ENCODE measurements at places on chromosomes 2 and 18.

DNA sequence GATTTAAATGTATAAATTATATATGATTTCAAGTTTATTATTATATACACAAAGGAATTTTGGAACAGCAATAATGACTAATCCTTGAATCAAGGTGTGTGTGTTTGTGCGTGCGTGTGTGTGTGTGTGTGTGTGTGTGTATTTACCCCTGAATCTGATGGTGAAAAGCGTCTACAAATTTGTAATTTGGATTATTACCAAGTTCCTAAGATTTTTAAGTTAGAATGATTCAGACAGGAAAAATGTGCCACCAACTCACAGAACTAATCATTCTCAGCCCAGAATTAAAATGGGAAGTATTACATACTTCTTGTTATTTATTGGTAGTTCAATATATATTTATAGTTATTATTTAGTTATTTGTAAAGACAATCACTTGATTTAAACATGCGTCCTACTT, 12.3 kb downstream of the CALCRL start:
- no peak for DNase-seq

- peak; percentile 57 for DNase-seq
Measured at GRCh38 chr2:86453836-86454235, 12.7 kb downstream of the KDM3A start.

- no peak for DNase-seq
Measured at GRCh38 chr2:179518830-179519229, 254.2 kb upstream of the SESTD1 start.

DNA sequence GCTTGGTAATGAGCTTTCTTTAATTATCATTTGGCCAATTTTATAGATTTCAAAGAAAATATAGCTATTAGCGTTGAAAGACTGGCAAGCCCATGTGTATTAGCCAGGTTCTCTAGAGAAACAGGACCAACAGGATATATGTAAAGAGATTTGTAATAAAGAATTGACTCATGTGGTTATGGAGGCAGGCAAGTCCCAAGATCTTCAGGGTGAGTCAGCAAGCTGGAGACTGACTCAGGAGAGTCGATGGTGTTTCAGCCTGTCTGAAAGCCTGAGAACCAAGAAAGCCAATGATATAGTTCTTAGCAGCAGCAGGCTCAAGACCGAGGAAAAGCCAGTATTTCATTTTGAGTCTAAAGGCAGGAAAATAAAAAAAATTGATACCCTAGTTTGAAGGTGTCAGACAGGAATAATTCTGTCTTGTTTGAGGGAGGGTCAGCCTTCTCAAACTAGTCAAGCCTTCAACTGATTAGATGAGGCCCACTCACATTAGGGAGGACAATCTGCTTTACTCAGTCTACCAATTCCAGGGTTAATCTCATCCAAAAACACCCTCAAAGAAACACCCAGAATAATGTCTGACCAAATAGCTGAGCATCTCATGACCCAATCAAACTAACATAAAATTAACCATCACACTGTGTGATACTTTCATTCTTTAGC, 78.3 kb upstream of the CRIM1 start:
- no peak for DNase-seq

DNA sequence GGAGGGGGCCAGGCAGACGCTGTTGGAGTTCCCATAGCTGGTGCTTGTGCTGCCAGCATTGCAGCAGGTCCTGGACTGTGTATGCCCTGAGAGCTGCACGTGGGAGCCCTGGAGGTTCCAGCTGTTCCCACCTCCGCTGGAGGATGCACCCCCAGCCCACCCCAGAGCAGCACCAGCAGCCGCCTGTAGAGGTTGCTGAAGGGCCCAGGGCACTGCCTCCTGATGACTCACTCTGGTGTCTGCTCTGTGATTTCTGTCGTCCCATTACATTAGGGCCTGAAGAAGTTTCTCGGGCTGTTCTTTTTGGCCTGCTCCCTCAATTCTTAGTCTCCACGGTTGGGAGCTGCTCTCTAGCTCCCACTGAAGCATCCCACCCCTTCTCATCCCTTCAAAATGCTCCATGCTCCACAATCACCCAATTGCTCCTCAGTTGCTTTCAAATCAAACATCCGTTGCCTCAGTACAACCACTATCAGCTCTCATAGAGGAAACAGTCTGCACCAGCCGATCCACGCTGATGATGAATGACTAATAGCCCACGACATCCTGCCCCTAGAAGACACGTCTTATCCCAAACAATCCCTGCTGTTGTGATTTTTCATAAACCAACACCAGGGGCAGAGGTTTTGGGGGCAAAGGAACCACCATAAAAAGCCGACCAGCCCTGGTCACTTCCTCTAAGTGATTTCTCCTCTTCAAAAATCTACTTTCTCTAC, 65.2 kb upstream of the RNF152 start:
- no peak for DNase-seq

DNA sequence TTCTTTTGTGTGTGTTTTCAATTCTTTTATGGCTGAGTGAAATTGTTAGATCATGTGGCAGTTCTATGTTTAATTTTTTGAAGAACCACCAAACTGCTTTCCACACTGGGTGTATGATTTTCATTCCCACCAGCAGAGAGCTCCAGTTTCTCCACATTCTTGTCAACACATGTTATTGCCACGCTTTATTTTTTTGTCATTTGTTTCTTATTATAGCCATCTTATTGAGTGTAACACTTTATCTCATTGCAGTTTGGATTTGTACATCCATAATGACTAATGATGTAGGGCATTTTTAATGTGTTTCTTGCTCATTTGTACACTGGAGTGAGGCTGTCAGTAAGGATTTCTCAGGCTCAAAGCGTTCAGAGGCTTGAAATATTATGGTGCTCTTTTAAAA, 184.2 kb downstream of the PIEZO2 start:
- no peak for DNase-seq

DNA sequence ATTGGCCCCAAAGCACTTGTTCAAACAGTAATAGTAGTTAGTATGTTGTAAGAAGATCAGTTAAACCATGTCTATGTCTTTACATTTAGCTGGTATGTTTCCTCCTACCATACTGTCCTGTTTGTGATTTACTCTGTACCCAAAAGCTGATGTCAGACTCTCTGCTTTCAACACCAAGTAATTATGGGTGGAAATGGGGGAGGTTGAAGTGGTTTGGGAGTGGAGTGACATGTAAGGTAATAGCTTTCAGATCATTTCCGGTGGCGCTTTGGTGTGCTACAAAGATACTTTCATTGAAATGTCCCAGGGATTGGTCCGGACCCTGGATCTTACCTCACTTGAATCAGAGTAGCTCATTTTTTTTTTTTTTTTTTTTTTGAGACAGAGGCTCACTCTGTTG, 39.7 kb upstream of the TGIF1 start:
- no peak for DNase-seq

GRCh38 chr2:128613351-128613750, 294.7 kb upstream of the HS6ST1 start:
- DNase-seq: peak; percentile 12

DNA sequence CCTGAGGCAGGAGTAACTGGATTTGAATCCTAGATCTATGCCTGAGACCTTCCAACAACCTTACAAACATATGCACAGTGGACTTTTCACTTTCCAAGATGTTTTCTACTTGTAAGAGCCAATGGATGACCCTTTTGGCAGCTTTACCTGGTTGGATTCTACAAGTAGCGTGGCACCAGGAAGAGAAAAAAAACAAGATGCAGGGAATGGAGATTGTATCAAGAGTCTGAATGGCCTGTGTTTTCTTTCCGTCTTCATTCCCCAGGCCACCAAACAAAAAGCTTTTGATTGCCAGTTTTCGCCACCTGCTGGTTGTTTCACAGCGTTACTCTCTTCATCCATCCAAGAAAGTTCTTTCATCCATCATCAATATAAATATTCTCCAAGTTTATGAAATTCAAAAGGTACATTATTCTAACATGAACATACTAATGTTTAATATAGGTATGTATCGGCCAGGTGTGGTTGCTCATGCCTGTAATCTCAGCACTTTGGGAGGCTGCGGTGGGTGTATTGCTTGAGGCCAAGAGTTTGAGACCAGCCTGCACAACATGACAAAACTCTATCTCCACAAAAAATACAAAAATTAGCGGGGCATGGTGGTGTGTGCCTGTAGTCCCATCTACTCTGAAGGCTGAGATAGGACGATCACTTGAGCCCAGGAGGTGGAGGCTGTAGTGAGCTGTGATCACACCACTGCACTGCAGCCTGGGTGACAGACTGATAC, 3.5 kb upstream of the BCL2 start:
- no peak for DNase-seq

DNA sequence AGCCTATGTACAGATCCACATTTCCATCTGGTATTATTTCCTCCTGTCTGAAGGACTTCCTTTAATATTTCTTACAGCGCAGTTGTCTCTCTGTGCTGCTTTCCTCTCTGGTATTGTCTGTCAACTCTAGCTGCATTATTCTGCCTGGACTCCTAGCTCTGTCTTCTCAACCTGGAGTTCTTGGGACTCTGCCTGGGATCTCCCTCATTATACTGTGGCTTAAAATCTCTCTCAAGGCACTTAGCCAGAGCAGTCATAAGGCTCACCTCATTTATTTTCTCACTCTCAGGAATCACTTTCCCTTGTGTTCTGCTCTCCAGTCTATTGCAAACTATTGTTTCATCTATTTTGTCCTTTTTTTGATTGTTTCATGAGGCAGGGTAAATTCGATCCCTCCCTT, 850.4 kb downstream of the ERBB4 start:
- no peak for DNase-seq

GRCh38 chr2:47598476-47598875, 184.5 kb upstream of the MSH6 start:
- DNase-seq: no peak

- DNase-seq: no peak
Measured at GRCh38 chr18:74715865-74716712, 118.4 kb downstream of the ZNF407 start.

- no peak for DNase-seq
Measured at GRCh38 chr2:127637725-127638252, 8.2 kb upstream of the GPR17 start.

- no peak for DNase-seq
Measured at GRCh38 chr2:133484106-133484505, 84.2 kb downstream of the NCKAP5 start.

DNA sequence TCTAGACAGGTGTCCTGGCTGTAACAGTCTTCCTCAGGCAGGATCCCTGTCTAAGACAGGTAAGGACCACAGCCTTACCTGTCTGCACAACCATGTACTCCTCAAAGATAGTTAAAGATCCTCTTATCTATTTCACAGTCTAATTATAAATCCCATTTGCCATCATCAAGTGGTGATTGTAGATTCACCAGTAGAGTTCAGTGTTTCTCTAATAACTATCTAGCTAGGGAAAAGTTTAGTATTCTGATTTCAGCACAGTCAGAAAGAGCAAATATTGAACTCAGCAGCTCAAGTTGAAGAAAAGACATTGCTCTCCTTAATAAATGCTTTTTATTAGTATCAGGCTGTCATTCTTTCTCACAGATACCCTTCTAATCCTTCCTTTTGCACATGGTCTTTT, 1305.5 kb upstream of the NXPH2 start:
- DNase-seq: no peak

GRCh38 chr18:20971886-20972267, 139.7 kb downstream of the ROCK1 start:
- DNase-seq: no peak

DNA sequence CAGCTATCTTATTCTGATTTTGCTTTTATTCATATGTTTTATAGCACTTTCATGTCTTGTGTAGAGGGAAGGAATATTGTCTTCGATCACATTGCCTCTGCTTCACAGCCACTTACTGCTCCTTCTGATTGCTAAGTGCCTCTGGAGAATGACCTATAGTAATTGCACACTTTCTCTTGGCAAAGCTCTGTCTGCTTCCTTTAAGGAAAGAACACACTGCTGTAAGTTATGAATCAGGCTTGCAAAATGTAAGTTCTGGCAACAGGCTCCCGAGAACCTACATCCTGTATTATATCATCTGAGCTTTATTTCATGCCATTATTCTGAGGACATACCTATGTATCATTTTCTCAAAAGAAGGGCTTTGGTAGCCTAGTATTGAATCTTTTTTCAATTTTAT, 170.7 kb downstream of the ZNF804A start:
- DNase-seq: no peak

- no peak for DNase-seq
Measured at GRCh38 chr2:150036622-150037021, 449.0 kb upstream of the MMADHC start.

GRCh38 chr2:20676353-20677215, 9.6 kb downstream of the GDF7 start:
- DNase-seq: no peak

DNA sequence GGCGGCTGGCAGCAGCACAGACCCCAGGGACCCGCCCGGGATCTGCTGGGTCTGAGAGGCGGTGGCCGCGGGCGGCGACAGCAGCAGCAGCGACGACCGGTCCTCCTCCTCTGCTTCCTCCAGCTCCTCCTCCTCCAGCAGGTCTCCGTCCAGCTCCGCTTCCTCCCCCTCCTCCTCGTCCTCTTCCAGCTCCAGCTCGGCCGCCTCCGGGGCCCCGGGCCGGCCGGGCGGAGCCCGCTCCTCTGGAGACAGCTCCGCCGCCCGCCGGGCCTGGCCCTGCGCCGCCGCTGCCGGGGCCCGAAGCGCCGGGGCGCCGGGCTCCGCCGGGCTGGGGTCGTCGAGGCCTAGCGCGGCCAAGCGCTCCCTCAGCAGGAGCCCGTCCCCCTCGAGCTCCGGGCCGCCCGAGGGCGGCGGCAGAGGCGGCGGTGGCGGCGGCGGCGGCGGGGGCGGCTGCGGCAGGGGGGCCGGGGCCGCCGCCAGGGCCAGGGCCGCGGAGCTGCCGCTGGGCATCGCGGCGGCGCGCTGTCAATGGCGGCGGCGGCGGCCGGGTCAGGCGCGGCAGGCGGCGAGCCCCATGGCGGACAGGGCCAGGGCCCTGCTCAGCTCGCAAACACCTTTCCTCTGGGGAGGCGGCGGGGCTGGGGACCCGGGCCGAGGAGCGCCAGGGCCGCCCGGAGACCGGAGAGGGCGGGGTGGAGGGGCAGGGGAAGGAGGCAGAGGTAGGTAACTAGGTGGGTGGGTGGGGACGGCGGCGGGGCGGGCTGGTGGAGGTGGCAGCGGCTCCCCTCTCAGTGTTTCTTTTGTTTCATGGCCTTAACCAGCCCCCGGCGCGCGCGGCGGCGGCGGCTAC, 445 bp downstream of the MEX3C start:
- DNase-seq: peak; percentile 60

DNA sequence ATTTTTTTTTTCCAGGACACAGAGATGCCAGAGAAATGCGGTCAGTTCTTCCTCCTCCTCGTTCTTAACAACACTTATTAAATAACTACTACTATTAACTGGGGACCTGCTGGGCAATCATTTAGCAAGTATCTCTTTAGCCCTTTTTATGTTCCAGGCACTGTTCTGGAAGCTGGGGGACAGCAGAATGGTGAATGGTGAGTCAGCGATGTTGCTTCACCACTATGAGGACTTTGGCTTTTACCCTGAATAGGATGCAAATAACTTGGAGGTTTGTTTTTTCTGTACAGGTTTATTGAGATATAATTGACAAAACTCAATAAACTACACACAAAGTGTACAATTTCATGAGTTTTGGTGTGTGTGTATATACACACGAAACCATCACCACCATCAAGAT, 179.9 kb upstream of the MSH6 start:
- no peak for DNase-seq

- DNase-seq: no peak
Measured at GRCh38 chr18:23684515-23685197, 4.6 kb upstream of the LAMA3 start.

GRCh38 chr18:12312976-12313375, 4.9 kb downstream of the TUBB6 start:
- DNase-seq: no peak

GRCh38 chr2:124027182-124027581, 2.1 kb downstream of the CNTNAP5 start:
- no peak for DNase-seq

- DNase-seq: no peak
Measured at GRCh38 chr2:180728928-180729559, 251.4 kb upstream of the UBE2E3 start.

Data from breast epithelium (tissue), 4 donors.